ENCODE measurements at places on chromosomes 4 and X.

GRCh38 chr4:122476126-122476525, 19.6 kb upstream of the IL2 start:
- no peak for DNase-seq

DNA sequence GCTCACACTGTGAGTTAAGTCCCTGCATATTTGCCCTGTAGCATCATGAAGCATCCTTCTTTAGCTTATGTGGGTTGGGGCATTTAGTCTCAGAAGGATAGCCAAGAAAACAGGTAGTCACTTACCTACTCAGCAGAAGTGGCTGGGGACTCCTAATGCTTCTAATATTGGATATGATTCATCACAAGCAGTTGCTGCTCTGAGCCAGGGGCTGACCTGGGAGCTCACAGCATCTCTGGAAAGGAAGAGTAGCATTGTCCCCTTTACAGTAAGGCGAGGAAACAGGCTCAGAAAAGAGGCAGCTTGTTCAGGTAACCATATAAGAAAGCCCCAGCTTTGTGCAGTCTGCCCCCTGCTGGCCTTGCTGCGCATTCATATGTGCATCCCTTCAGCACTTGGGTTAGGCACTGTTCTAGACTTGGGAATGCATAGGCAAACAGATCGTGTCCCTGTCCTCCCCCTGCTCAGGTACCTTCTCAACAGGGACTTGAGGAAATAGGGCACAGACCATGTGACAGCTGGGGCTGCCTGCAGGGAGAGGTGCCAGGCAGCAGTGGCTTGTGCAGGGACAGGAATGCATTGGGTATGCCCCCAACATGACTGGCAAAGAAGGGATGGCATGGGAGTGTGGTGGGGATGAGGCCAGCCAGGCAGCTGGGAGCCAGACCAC, 35.7 kb upstream of the TBC1D14 start:
- DNase-seq: no peak

DNA sequence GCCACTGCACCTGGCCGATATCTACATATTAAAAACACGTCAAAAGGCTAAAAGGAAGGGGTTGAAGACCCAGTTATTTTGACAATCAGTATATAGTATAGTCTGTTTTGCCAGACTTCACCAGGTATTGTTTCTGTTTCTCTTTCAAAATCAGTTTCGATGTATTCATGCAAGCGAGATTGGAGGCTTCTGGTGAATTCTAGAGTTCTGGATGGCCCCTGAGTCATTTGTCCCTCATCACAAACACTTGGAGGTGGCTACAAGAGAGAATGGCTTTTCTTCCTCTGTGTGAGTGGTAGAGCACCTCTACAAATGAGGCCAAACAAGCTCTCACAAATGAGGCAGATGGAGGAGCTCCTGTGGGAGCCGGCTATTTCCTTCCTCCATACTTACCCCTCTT, 68.6 kb upstream of the ADGRG2 start:
- no peak for DNase-seq

DNA sequence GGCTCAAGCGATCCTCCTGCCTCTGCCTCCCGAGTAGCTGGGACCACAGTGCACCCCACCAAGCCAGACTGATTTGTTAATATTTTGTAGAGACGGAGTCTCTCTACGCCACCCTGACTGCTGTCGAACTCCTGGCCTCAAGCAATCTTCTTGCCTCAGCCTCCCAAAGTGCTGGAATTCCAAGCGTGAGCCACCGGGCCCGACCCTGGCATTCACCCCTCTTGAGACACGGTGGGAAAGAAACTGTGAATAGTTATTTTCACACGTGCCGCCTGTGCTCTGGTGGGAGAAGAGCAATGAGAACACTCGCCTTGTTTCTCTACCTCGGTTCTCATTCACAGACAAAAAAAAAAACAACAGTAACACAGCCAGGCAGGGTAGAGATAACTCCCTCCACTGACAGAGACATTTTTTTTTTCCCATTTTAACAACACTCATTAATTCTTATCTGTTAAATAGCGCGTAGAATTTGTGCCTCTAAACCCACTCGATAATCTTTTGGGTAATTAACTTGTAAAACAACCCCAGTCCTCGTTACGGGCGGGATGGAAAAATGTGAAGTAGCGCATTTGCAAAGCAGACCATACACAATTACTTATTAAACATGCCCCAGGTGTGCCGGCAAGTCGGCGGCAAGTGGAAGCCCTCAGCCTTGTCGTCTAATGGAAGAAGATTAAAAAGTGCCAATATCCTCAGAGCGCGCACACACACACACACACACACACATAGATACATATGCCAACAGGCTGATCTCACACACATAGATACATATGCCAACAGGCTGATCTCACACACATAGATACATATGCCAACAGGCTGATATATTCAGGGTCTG, 103.3 kb downstream of the DHRSX start:
- DNase-seq: no peak

Data from AG09309 (cell line).